ENCODE measurements at places on chromosomes 7 and 10. TPM values are rescaled to one million over a fixed set of nuclear protein-coding genes. Genes with fewer than 3 reads are reported as not detected.

ZDHHC6 gene
- total RNA-seq = 28.4 TPM

IRF5 gene
- 5.3 TPM for total RNA-seq

AKR1E2 gene
- 23.0 TPM for total RNA-seq

NUTM2E gene
- total RNA-seq = not detected

GHRHR gene
- not detected for total RNA-seq

SEC61G gene
- 177 TPM for total RNA-seq

CPEB3 gene
- 7.4 TPM for total RNA-seq

METTL27 gene
- total RNA-seq = 2.9 TPM

Data from urinary bladder (tissue), 4 donors.